ENCODE measurements at places on chromosomes 1 and 21.

DNA sequence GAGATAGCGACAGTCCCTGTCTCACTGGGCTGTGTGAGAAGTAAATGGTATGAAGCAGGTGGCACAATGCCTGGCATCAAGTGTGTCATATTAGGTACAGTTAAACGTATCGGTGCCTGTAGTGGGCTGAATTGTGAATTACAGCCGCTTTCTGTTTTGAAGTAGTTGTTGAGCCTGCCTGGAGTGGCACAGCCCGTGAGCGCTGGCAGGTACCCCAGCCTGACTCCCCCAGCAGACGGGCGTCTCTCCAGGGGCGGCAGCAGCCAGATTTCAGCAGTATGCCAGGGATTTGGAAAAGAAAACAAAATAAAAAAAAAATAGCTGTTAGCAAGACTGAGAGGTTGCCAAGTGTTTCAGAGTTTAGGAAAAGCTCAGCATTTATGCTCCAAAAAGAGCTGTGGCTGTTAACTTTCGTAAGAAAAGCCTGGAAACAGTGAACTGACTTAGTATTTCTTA is 26.6 kb upstream of the GPR153 start:
- DNase-seq, result no peak

GRCh38 chr1:188782220-188782841 is 1695.3 kb downstream of the BRINP3 start:
- DNase-seq, result peak; percentile 45

DNA sequence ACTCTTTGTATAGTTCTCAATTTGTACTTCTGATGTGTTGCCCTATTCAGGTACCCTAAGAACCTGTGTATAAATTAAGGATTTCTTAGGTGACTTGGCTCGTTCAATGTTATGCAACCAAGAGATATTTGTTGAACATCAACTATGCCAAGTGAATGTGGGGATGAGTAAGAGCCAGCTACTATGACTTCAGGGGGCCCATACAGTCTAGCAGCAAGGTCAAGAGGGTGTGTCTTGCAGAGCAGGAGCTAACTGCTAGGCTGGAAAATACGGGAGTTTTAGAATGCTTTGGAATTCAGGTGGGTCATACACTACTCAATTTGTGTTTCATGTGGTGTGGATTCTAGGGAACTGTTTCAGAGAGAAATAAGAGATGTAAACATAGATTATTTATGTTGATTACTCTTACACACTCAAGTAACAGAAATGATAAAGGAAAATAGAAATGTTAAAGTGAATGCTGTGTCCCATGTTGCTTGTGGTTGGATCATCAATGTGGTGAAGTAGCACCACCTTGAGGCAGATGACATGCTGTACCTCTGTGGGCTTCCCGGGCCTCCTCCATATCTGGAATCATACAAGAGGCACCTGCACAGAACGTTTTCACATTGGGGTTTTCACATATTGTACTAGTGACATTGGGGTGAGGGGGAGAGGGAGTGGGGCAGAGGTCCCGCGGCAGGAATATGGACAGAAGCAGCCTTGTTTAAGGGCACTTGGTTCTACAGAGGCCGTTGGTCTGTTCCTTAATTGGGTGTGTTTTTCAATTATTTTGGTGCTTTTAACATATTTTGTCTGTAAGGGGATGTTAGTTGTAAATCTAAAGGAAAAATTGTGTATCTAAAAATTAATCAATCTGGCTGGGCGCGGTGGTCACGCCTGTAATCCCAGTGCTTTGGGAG is 12.4 kb downstream of the ARPC5 start:
- peak; percentile 79 for DNase-seq

GRCh38 chr21:15058854-15059263 is 5.9 kb downstream of the NRIP1 start:
- DNase-seq, result peak; percentile 48

GRCh38 chr21:41367945-41368734 is 6.3 kb downstream of the MX2 start:
- DNase-seq, result no peak

- peak; percentile 97 for DNase-seq
These were observed 162.4 kb downstream of the TPR start for GRCh38 chr1:186212568-186213224.

DNA sequence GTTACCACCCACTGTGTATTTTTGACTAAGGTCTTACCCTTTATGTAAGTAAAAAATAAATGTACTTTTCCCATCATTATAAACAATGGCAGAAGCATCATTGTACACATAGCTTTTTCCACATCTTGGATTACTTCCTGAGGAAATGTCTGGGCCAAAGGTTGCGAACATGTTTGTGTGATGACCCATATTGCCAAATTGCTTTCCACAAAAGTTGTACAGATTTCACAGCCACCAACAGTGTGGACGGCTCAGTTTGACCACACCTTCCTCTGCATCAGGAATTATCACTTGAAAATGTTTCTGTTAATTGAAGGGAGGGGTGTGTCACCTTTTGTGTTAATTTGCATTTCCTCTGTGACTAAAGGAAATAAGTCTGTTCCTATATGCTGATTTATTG is 25.7 kb downstream of the AKNAD1 start:
- peak; percentile 93 for DNase-seq
